ENCODE measurements at places on chromosomes 7 and 10.

- DNase-seq: no peak
Measured at GRCh38 chr7:49580000-49580399, 193.4 kb upstream of the VWC2 start.

DNA sequence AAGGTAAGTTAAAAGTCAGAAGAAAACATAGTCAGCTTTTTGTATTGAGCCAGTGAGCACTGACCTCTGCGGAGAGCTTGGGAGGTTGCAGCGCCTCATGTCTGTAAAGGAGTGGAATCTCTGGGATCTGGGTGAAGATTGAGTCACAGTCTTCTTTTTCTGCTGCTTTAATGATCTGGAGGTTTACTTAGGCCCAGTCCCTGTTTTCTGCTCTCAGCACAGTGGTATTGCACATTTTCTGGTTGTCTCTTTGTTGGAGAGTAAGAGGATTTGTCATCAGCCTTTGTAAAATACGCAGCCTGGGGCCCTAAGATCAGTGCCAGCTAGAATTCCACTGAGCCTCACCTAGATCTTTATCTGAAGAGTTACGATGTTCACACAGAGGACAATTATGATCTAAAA lies 58.3 kb upstream of the GJD4 start:
- DNase-seq: no peak

- no peak for DNase-seq
Measured at GRCh38 chr10:59517996-59518395, 155.6 kb upstream of the FAM13C start.

GRCh38 chr10:58282615-58283014 lies 13.7 kb downstream of the CISD1 start:
- no peak for DNase-seq

DNA sequence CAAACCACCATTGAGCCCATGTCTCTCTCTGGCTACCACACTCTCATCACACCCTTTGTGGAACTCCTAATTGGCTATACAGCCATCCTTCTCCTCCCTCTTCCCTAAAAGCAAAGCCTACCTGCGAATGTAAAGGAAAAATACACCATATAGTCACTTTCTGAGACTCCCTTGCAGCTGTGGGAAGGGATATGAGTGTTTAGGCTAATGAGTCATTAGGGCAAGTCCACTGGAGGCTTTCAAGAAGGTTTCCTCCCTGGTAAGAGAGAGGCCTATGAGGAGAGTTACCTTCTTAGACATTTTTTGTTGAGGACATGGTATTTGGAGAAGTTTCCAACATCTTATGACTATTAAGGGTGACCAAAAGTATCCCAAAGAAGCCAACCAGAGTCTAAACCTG lies 4.1 kb upstream of the TMEM243 start:
- DNase-seq: no peak

- peak; percentile 54 for DNase-seq
Measured at GRCh38 chr7:34823650-34824258, 165.7 kb downstream of the NPSR1 start.

DNA sequence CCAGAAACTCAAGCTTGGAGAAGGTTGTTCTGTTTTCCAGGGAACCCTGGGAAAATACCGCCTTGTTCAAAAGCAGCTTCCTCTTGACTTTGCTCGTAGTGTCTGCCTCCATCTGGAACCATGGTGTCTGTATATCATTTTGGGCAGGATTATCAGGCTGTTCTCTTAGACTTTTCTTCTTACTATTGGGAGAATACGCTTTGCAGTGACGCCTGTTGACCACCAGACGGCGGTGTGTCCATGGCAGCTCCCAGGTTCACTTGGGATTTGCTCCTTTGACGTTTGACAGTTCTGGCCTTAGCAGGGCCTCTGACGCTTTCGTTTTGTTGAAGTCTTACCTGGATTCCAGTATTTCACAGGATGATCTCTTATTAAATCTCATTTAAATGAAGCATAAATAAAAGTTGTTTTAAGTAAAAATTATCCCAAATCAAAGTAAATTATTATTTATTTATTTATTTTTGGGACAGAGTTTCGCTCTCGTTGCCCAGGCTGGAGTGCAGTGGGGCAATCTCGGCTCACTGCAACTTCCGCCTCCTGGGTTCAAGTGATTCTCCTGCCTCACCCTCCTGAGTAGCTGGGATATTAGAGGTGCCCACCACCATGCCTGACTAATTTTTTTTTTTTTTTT lies 41.8 kb upstream of the GJD4 start:
- peak; percentile 54 for DNase-seq

- no peak for DNase-seq
Measured at GRCh38 chr7:131540491-131541162, 15.8 kb downstream of the PODXL start.

- DNase-seq: no peak
Measured at GRCh38 chr10:115710136-115710535, 562.9 kb downstream of the GFRA1 start.

DNA sequence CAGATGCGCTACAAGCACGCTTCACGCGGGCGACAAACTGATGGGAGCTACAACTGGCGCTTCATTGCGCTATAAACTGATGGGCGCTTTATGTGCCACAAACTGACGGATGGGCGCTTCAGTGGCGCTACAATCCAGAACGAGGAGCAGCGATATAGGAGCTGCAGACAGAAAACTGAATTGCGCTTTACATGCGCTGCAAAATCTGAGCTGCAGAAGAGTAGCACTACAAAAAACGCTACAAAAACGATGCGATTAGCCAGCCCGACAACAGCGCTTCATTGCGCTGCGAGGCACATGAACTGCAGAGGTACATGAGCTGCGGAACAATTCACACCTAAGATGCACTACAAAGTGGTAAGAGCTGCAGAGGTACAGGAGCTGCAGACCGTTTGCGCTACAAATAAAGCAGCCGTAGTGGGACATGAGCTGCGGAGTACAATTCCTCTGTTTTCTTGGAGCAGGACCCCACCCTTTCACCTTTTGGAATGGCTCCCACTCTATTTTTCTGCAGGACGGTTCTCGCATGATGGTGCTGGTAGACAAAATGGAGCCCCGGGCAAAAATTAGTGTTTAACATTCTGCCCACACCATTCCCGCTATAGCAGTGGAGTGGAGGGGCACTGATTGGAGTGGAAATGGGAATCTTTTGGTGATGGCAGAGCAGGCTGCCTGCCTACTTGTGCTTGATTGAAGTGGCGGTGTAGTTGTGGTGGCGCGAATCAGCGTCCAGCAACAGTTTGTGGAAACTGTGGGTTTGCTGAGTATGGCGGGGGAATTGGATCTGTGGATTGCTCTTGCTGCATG lies 1.2 kb upstream of the SGCE start:
- no peak for DNase-seq

DNA sequence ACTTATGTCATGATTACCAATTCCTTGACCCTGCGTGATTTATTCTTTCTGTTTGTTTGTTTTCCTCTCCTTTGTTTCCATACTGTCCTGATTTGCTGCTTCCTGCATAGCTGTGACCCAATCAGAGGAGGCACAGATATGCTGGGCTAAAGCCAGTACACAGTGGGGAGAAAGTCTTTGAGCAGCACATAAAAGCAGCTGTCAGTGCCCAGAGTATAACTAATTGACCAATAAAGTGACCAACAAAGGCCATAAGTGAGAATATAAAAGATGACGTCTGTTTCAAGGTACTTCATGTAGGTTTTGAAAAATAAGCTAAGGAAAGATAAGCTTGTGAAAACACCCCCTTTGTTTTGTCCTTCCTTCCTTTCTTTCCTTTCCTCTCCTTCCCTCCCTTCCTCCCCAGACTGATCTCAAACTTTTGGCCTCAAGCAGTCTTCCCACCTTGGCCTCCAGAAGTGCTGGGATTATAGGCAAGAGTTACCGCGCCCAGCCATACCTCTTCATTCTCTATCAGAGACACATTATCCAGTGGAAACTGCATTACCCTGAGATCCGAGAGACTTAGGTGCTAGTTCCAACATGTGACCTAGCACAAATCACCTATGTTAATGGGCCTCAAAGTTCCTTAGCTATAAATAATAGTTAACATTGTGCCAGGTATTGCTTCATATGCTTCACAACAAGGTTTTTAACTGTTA lies 17.0 kb downstream of the BCAP29 start:
- DNase-seq: no peak

DNA sequence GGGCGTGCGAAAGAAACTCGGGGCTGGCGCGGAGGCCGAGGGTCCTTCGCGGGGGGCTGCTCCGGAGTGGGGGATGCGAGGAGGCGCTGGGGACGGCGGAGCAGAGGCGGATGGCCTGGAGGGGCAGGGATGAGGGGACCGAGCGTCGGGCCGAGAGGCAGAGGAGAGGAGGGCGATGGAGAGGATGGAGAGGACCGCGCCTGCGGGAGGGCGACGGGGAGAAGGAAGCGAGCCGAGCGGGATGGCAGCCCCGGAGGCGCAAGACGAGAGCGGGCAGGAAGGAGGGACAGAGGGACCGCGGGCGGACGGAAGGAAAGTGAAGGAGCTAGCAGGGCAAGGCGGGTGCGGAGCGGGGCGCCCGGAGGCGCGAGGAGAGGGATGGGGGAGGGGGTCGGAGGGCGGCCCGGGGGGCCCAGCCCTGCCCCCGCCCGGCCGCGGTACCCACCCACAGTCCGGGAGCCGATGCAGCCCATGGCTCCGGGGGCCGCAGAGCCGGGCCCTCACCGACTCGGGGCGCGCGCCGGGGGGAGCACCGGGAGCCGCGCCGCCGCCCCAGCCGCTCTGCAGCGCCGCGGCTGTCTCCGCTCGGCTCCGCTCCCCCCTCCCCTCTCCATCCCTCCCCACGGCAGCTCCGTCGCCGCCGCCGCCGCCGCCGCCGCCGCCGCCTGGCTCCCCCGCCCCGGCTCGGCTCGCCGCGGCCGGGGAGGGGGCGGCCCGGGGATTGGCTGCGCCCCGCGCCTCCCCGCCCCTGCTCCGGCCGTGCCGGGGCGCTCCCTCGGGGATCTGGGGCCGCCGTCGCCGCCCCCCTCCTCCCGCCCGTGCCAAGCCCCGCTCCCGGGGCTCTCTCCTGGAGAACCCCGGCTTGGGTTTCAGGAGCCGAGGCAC lies at the start of gene FAM131B:
FAM131B (minus strand) TSS at position 583 of the 885 bp plus-strand sequence; CDS start at position 473, 110 bp downstream.
- DNase-seq: no peak

DNA sequence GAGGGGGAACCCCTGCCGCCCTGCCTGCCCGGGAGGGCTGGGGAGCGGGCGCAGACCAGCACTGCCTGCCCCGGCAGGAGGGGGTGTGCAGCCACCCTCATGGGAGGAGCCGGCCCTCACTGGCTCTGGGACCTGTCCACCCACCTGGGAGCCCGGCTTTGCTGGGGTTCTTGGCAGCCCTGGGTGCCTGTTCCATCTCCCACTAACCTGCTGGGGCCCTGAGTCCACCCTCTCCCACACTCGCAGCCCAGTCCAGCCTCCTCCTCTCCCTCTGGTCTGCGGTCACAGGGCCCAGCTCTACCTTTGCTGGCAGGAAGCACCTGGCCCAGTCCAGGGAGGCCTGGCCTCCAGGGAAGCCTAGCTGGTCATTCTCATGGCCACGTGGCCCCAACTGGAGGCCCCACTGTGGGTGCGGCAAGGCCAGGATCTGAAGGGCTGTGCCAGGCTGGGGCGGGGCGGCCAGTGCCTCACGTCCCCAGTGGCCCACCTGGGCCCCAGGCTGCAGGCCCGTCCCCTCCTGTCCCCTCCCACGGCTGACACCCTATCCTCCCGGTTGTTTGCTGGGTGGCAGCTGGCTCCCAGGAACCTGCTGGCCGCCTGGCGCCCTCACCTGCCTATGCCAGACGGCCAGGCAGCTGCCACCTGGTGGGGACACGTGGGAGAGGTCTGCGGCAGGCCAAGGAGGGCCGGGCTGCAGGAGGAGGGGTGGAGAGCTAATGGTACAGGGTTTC lies at the start of gene TMEM184A:
TMEM184A (minus strand) TSS at position 393 of the 731 bp plus-strand sequence. CDS start 721 bp downstream, outside the sequence.
- peak; percentile 72 for DNase-seq

- DNase-seq: no peak
Measured at GRCh38 chr7:51732951-51733350, 416.3 kb upstream of the COBL start.

- DNase-seq: no peak
Measured at GRCh38 chr7:147279964-147280374, 1163.4 kb downstream of the CNTNAP2 start.

- no peak for DNase-seq
Measured at GRCh38 chr7:110573862-110574528, 516.9 kb upstream of the LRRN3 start.

GRCh38 chr10:131269776-131270460 lies 41.6 kb downstream of the TCERG1L start:
- DNase-seq: no peak

DNA sequence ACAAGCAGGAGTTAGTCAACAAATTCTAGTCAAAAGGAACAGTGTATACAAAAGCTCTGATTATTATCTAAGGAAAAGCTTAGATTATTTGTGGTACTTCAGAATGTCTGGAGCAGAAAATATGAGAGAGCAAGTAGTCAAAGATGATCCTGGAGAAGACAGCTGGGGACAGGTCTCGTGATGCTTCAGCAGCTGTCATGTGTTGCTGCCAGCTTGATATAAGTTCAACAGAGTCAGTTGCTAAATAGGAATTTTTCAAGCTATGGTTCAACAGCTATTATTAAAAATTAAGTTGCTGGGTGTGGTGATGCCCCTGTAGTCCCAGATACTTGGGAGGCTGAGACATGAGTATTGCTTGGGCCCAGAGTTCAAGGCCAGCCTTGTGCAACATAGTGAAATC lies 240.0 kb upstream of the RHOBTB1 start:
- DNase-seq: no peak

- no peak for DNase-seq
Measured at GRCh38 chr10:77961668-77962067, 35.1 kb upstream of the DLG5 start.

GRCh38 chr7:30321089-30321881 lies 36.9 kb downstream of the ZNRF2 start:
- no peak for DNase-seq

- DNase-seq: no peak
Measured at GRCh38 chr10:118216020-118216419, 126.1 kb downstream of the FAM204A start.

GRCh38 chr7:117010375-117011133 lies 57.3 kb downstream of the ST7 start:
- no peak for DNase-seq

DNA sequence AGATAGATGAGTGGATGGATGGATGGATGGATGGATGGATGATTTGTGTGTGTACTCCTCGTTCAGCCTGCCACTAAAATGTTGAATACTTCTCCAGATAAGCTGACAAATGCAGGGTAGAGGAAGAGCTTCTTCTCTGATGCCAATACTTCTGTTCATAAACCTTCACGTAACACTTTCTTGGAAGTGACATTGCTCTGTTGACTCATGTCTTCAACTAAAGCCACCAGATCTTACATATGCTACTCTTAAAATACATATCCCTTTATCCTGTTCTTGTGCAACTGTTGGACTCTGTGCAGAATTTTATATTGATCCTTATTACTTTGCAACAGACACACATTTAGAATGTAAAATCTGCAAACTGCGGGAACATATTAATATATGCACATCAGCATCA lies 26.9 kb downstream of the PIK3AP1 start:
- DNase-seq: no peak

- no peak for DNase-seq
Measured at GRCh38 chr7:34838329-34838728, 180.3 kb downstream of the NPSR1 start.

DNA sequence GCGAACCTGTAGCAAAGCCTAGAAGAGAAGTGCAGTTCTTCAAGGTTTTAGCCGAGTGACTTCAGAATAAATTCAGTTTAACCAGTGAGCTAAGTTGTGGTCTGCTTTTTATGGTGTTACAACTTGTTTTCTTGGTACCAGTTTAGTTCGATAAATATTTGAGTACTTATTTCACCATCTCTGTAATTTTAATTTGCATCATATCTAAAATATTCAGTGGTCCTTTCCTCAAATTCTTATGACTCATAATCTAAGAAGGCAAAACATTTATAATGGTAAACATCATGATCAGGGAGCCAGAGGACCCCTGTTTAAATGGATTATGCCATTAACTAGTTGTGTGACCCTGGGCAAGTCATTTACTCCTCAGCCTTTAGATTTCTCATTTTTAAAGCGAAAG lies 4.1 kb upstream of the BMPER start:
- DNase-seq: no peak

- no peak for DNase-seq
Measured at GRCh38 chr10:118572256-118573041, 23.0 kb downstream of the PRLHR start.

All from GM19239 (cell line).